ENCODE measurements at places on chromosomes 5 and 9.

DNA sequence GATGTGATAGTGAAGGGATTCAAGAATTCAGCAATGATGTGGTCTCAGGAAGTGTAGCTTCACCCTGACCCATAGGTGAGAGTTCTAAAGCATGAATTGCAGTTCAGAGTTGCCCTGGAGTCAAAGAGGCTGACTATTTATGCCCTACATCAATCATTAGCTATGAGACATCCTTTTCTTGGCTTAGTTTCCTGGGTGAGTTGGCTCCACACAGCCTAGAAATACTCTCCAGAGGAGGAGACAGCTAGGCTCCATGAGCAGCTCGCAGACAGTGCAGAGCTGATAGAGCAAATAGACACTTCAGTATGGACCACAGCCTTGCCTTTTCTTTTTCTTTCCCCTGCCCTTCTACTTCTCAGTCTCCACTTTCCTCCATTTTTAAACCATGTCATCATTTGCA is 1651.8 kb downstream of the MAT2B start:
- no peak for DNase-seq

DNA sequence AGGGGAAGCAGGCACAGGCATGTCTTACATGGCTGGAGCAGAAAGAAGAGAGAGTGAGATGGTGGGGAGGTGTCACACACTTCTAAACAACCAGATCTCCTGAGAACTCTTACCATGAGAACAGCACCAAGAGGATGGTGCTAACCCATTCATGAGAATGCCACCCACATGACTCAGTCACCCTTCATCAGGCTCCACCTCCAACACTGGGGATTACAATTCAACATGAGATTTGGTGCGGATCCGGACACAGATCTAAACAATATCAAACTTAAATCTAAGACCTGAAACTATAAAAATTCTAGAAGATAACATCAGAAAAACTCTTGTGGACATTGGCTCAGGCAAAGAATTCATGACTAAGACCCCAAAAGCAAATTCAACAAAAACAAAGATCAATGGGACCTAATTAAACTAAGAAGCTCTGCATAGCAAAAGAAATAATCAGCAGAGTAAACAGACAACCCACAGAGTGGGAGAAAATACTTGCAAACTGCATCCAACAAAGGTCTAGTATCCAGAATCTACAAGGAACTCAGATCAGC is 65.4 kb downstream of the SPATA31C2 start:
- no peak for DNase-seq

- DNase-seq, result no peak
Measured at GRCh38 chr5:83440826-83441225, 30.7 kb upstream of the VCAN start.

GRCh38 chr5:2642684-2643345 is 108.7 kb downstream of the IRX2 start:
- no peak for DNase-seq

- no peak for DNase-seq
Measured at GRCh38 chr9:69131682-69132081, 42.4 kb upstream of the TJP2 start.

GRCh38 chr5:84494453-84494852 is 109.8 kb upstream of the EDIL3 start:
- DNase-seq, result no peak

- DNase-seq, result no peak
Measured at GRCh38 chr5:139755892-139756671, 39.5 kb upstream of the PSD2 start.

GRCh38 chr9:136485049-136486045 is 2.5 kb upstream of the SEC16A start:
- peak; percentile 44 for DNase-seq

GRCh38 chr5:90529194-90529938 is at the start of gene LYSMD3:
LYSMD3 (minus strand) TSS chr5:90529584; CDS start chr5:90525289, 4,295 bp downstream.
- peak; percentile 79 for DNase-seq

DNA sequence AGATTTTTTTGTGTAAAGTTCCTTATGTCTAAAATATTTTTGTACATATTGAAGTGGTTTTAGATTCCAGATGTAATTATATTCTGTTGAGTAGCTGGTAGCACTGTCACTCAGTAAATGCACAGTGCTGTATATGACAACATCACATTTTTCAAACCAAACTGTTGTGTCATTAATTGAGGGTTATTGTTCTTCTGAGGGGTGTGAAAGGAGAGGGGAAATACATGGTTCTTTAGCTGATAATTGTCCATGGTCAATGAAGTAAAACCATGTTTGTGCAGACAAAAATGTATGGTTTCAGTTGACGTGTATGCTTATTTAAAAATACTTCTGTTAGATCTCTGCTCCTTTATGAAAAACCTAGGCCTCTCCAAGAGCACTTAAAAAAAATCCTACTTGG is 3.3 kb downstream of the ZNF462 start:
- DNase-seq, result no peak

- no peak for DNase-seq
Measured at GRCh38 chr5:33978306-33978705, 6.2 kb downstream of the SLC45A2 start.

GRCh38 chr5:93018461-93018860 is 562.6 kb downstream of the NR2F1-AS1 start:
- DNase-seq, result no peak

GRCh38 chr9:130609163-130609562 is 29.8 kb downstream of the FUBP3 start:
- no peak for DNase-seq

DNA sequence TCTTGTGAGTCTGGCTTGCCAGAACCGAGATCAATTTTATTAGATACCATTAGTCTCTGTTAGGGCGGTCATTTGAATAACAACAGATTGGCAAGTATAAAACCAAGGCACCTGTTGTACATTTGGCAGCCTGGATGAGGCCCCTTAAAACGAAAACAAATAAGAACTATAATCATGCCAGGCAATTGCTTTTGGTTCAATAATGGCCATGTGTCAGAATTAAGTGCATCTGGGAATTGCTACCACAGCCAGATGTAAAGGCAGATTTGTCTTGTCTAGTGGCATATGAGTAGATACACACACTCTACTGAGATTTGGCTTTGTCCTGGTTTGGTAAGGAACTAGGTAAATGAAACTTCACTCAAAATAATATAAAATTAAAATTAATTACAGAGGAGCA is 1046.2 kb upstream of the DMAC1 start:
- DNase-seq, result no peak

DNA sequence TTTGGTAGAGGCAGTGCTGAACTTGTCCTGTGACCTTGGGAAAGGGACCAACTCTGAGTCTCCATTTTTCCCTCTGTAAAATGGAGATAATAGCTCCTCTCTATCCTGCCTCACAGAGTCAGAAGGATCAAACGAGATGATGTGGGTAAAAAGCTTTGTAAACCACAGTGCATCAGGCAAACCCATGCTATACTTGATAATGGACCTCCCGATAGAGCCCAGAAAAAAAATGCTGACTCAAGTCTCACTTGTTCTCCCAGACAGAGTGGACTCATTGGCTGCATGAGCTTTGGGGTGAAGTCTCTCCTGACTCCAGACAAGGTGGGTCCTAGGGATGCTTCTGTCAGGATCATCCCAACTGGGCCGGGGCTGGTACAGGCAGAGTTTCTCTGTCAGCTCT is 32.0 kb downstream of the RGS3 start:
- no peak for DNase-seq

DNA sequence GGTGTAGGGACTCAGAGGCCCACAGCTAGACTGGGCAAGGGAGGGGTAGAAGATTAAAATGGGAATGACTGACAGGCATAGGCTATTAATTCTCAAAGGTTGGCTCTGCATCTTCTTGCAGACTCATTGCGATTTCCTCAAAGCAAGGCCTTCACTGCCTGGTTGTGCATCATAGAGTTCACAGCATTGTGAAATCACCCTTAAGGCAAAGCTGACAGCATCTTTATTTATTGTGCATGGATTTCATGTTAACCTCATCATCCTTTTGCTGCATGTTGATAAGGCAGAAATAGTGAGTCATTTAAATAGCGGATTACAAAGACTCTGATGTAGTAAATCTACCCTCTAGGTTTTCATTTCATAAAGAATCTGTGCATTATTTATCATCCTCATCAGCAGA is 13.6 kb upstream of the PALM2AKAP2 start:
- no peak for DNase-seq

- no peak for DNase-seq
Measured at GRCh38 chr9:6978591-6978990, 220.8 kb downstream of the KDM4C start.

DNA sequence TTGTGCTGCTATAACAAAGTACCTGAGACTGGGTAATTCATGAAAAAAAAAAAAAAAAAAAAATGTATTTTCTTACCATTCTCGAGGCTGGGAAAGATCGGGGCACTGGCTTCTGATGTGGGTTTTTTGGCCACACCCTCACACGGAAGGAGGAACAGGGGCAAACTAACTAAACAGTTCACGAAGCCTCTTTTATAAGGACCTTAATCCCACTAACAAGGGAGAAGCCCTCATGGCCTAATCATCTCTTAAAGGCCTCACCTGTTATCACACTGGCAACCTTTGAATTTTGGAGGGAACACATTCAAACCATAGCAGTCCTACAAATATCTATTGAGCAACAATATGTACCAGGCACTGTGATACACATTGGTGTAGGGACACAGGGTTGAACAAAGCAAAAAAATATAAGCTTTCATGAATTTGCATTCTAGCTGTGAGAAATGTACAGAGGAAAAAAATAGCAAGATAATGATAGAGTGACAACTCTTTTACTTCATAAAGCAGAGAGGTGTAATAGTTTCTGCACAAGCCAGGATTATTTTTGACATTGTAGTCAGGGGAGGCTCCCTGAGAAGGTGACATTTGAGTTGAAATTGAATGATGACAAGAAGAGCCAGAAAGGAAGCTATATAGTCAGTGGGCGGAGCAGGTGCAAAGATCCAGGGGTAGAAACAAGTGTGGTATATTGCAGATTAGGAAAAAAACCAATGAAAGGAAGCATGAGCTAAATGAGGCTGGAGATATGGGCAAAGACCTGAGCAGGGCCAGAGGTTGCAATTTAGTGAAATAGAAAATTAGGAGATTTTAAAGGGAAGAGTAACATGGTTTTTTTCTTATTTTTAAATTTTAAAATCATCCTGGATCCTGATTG is 68.1 kb upstream of the GRAMD2B start:
- no peak for DNase-seq

GRCh38 chr5:151476016-151476415 is 28.6 kb downstream of the SLC36A1 start:
- no peak for DNase-seq

GRCh38 chr5:78637468-78637867 is 11.1 kb downstream of the LHFPL2 start:
- DNase-seq, result no peak

DNA sequence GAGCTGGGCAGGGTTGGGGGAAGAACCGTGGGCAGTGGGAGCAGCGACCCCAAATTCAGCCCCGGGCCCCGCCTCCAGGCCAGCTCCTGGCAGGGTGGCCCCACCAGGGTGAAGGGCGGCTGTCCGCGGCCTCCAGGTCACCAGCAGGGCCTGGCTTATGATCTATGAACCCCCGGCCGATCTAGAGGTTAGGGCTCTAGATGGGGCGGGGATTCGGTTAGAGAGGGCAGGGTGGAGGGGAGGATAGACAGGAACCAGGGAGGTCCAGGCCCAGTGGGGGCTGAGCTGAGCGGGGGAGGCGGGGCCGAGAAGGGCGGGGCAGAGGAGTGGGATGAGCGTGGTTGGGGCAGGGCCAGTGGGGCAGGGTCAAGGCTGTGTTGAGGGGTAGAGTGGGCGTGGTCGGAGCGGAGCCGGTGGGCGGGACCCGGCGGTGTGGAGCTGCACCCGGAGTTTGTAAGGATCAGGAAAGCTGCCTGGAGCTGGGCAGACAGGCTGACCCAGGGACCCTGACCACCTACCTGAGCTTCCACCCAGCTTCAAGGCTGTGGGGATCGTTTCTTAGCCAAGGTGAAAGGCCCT is 29.3 kb upstream of the OBP2B start:
- no peak for DNase-seq

DNA sequence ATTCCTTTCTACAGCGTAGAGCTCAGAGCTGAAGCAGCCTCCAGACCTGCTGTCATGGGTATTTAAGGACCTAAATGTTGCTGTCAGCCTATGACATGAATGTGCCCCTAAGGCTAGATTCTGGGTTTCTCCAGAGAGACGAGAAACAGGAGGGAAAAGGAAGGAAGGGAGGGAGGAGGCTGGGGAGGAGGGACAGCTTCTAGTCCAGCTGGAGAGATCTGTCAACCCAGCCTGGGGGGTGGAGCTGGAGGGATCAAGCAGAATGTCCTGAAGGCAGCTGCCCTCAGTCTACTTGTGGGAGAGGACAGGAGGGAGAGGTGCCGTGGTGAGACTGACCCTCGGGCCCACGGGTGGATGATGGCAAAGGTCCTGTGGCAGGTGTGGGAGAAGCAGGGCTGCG is 1.1 kb upstream of the DBH start:
- no peak for DNase-seq

- peak; percentile 13 for DNase-seq
Measured at GRCh38 chr9:6354072-6354686, 26.0 kb downstream of the TPD52L3 start.

DNA sequence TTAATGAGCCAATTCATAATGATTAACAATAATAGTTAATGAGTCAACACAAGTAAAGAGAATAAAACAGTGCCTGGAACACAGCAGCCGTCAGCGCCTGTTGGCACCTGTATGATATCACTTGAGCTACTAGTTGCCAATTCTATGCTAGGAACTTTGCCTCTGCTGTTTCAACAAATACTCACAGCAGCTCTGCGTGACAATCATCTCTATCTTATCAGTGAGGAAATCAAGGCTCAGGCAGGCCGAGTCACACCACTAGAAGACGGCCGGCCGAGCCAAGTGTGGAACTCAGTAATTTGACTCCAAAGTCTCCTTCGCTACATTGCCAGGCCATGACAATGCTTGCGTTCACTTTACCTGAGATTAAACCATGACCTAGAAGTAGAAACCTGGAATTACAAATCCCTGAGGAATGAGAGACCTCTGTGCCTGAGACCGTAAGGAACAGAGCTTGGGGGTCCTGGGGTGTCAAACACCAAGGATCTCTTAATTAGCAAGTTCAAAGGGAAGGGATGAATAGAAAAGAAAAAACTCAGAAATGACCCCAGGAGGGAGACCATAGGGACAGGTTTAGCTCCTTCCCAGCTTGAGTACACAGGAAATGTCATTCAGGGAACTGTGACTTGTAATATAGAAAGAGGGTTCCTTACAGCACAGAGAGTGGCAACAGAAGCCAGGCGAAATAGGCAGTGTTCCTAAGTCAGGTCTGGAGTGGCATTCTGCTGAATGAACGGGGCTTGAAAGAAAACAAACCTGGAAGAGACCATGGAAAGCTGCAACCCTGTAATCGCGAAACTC is 109.1 kb downstream of the SUSD1 start:
- DNase-seq, result no peak

Measured in NCI-H187 (cell line).